ENCODE measurements at places on chromosomes 2 and 18.
A peak's percentile ranks its signal among the peaks of the same experiment; 100 is the strongest.

GRCh38 chr18:36035253-36035652 lies 32.1 kb downstream of the RPRD1A start:
- peak; percentile 25 for ATAC-seq

DNA sequence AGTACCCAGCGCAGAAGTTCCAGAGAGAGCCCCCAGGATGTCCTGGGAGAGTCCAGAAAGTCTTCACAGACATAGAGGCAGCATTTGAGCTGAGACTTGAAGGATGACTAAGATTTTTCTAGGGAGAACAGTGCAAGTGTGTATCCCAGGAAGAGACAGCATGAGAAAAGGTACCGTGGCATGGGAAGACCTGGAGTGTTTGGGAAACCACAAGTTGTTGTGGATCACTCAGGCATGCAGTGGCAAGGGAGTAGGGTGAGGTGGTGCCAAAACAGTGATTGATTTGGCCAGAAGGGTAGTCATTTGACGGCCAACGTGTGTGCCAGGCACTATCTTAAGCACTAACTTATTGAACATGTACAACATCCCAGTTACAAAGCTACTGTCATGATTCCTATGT lies 24.5 kb upstream of the KCNK3 start:
- no peak for ATAC-seq

GRCh38 chr2:206435742-206436141 lies 7.6 kb upstream of the ADAM23 start:
- no peak for ATAC-seq

GRCh38 chr18:26657631-26658581 lies 109.6 kb upstream of the KCTD1 start:
- ATAC-seq, result no peak

GRCh38 chr2:29562319-29562718 lies 359.1 kb downstream of the ALK start:
- no peak for ATAC-seq

DNA sequence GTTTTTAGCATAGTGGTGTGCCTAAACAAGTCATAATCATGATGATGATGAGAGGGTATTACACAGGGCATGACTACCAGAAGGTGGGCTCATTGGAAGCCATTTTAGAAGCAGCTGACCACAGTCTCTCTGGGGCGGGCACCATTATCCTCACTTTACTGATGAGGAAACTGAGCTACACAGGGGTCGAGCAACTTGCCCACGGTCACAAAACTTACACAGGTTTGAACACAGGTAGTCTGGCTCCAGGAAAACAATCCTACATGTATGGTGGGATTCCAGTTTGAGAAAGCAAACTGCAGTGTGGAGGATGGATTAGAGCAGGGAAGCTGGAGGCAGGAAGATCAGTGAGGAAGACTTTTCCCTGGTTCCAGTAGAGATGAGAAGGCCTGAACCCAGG lies 6.2 kb downstream of the RHOB start:
- ATAC-seq, result no peak

DNA sequence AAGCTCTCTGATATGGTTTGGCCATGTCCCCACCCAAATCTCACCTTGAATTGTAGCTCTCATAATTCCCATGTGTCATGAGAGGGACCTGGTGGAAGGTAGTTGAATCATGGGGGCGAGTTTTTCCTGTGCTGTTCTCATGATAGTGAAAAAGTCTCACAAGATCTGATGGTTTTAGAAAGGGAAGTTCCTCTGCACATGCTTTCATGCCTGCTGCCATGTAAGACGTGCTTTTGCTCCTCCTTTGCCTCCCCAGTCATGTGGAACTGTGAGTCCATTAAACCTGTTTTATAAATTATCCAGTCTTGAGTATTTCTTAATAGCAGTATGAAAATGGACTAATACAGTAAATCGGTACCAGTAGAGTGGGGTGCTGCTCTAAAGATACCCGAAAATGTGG lies 34.9 kb downstream of the LTBP1 start:
- ATAC-seq, result no peak

- no peak for ATAC-seq
Measured at GRCh38 chr2:39995005-39995737, 216.1 kb upstream of the THUMPD2 start.

GRCh38 chr2:39128919-39129391 lies 8.1 kb upstream of the SOS1 start:
- no peak for ATAC-seq

- no peak for ATAC-seq
Measured at GRCh38 chr2:26164231-26164630, 8.7 kb upstream of the GAREM2 start.

DNA sequence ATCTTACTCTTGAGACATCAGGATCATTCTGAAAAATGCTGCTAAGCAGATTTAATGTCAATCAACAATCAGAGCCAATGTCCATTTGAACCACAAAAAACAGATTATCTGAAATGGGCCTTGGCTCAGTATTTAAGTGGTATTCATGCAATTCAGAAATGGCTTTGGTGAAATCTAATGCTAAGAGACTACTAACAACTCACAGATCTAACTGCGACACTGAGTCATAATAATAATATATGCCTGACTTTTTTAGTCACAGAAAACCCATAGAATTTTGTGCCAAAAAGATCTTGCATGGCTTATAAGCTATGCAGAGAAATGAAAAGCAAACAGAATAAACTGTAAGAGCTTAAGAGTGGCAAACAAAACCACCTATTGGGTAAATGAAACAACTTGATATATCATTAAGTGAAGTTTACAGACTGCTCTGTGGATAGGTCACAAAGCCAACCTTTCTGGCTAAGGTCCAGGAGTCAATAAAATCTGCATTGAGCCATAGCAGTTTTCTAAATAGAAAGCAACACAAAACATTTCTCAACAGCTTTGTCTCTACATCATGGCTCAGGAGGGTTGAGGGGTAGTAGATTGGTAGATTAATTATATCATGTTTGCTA lies 234.3 kb downstream of the LRATD1 start:
- ATAC-seq, result no peak

DNA sequence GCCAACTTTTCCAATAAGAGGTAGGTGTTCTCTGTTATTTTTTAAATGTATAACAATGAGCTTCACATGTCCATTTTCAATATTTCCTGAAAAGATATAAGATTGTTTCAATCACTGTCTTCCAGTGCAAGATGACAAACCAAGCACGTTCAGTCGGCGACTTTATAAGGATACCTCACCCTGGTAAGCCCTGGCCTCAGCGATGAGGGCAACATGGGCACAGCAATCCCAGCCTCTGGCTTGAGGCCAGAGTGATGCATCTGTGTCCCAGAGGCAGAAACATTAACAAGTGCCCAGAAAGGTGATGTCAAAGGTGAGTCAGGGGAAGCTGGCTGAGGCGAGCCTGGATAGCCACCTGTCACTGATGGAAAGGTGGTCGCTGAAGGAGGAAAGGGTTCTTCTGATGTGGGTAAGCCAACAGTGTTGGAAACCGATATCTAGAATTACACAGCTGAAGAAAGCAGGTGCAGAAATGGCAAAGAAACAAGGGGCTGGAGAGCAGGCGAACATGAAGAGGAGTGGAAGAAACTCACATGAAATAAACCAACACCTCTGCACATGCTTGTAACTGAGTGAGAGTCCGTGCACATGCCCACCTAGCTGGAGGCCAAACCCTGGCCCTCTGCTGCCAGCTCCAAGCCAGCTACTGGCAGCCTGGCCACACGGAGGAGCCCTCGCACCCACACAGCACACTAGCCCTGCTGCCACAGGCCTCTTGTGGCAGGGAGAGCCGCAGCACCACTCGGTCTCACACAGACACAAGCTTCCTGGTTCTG lies 65.5 kb downstream of the FBXO15 start:
- peak; percentile 96 for ATAC-seq

DNA sequence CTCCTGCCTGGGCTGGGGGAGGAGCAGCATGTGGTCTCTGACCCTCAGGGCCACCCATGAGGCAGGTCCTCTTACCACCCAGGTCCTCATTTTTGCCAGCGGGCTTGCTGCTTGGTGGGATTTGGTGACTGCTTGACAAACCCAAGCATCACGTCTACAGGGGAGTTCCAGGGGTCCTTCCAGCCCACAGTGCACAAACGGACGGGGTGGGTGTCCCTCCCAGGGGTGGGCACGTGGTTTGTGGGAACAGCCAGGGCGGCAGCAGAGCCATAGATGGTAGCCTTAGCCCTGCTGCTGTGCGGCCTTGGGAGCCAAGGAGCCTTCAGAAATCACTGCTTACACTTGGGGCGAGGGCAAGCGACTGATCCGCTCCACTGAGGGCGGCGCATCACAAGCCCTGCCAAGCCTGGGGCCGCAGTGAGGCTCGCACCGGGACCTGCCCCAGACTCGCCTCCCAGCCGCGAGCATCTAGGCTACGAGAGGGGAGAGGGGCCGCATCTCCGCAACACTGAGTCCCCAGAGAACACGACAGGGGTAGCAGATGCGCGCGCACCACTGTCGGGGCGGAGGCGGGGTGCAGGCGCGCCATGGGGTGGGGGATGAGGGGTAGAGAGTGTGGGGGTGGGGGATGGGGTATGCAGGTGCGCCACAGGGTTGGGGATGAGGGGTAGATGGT lies 36.9 kb downstream of the SNED1 start:
- ATAC-seq, result no peak

DNA sequence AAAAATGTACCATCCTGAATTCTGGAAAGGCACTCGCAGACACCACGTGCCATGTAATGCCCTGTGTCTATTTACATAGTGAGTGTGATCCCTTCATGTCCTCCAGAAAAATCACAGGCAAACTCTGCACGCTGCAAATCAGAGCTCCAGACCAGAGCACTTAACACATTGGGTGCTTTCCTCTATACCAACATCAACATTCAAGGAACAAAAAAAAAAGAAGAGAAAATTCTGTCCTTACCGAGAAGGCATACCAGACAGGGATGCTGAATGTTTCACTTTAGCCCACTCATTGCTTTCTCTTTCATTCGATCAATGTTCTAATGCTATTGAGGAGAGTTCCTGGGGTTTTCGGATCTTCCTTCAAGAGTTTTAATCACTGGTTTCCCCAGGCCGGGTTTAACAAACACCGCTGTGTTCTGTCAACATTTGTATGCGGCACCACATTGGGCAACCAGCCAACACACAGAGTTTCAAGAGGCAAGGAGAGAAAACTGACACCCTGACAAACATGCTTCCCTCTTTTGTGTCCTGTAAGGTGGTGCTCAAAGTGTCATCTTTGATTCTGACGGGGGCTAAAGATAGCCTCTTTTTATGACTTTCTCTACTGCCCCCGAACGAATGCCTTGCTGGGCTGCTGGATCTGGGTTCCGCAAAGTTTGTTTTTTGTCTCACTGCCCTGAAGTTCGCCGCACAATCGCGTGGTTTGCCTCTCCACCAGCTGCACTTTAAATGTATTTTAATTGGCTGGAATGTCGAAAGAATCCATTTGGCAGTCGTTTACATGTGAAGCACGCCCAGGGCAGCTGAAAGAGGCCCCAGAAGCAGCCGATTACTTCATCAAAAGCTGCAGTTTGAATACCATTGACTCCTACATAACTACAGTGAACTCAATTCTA lies 106.4 kb upstream of the NCKAP5 start:
- ATAC-seq, result no peak

DNA sequence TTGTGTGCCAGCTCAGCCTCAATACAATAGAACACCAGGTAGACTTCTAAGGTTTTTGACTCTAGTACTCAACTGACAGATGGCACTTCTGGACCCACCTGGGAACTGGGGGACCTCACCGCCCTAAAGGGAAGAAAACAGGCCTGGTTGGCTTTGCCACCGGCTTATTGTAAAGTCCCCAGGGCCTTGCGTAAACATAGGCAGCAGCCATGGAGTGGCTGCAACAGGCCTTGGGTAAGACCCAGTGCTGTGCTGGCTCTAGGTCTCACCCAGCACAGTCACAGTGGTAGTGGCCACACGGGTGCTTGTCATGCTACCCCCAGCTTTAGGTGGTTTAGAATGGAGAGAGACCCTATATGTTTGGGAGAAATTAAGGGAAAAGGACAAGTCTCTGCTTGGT lies 230.7 kb upstream of the SESTD1 start:
- ATAC-seq, result no peak

DNA sequence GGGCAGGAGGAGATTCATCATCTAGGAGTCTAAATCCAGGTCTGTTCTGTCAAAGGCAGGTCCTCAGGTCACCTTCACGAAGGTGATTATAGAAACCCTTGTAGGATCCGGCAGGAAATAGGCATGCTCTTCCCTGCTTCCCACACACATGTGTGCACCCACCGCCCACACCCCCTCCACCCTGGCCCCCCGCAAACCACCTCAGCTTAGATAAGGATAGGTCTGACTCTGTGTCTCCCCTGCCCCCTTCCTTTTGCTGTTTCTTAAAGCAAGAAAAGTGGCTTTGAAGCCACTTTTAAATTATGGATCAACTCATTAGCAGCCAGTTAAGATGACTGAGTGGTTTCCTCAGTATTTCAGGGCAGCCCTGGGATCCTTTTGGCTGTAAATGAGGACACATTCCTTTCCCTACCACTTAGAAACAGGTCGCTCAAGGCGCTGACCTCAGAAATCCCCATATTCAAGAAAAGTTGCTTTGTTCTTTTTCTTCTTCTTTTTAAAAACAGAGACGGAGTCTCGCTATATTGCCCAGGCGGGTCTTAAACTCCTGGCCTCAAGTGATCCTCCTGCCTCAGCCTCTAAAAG lies 14.5 kb upstream of the CIB4 start:
- ATAC-seq, result no peak

- ATAC-seq, result no peak
Measured at GRCh38 chr2:38794235-38794946, 16.4 kb downstream of the GEMIN6 start.

- ATAC-seq, result peak; percentile 86
Measured at GRCh38 chr18:45910405-45911023, 56.6 kb downstream of the EPG5 start.

GRCh38 chr18:52844323-52844722 lies 504.3 kb downstream of the DCC start:
- ATAC-seq, result no peak

DNA sequence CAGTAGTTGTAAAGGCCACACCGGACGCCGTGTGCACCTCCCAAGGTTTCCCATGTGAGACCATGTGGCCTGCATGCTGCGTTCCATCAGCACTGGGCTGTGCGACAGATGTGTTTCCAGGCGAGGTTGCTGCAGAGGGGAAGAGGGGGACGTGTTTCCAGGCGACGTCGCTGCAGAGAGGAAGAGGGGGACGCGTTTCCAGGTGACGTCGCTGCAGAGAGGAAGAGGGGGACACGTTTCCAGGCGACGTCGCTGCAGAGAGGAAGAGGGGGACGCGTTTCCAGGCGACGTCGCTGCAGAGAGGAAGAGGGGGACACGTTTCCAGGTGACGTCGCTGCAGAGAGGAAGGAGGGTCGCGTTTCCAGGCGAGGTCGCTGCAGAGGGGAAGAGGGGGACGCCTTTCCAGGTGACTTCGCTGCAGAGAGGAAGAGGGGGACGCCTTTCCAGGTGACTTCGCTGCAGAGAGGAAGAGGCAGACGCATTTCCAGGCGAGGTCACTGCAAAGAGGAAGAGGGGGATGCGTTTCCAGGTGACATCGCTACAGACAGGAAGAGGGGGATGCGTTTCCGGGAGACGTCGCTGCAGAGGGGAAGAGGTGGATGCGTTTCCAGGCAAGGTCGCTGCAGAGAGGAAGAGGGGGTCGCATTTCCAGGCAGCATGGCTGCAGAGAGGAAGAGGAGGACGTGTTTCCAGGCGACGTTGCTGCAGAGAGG lies 24.5 kb downstream of the NFATC1 start:
- ATAC-seq, result no peak

- no peak for ATAC-seq
Measured at GRCh38 chr18:45287531-45287930, 327.7 kb upstream of the SLC14A2 start.

- no peak for ATAC-seq
Measured at GRCh38 chr2:197442857-197443256, 8.0 kb upstream of the SF3B1 start.

- ATAC-seq, result peak; percentile 13
Measured at GRCh38 chr2:112583497-112584133, 794 bp upstream of the CHCHD5 start.
